ENCODE measurements at places on chromosomes 12 and 14.

GRCh38 chr12:76690921-76691700, 72.8 kb upstream of the ZDHHC17 start:
- no peak for DNase-seq

DNA sequence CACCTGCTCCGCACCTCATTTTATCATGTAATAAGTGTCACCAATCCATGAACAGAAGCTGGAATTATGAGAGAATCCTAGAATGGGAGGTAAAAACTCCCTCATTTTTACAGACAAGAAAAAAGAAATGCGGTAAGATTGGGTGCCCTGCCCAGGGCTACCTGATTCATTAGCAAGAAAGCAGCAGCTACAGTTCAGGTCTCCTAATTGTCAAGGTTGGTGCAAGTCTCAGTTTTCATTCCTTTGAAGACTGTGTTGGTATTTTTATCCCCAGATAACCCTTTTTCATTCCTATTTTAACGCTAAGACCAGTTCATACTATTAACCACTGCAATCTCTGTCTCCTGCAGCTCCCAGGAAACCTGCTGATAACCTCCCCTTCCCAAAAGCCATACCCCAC, 6.9 kb downstream of the DUSP6 start:
- no peak for DNase-seq

- DNase-seq: no peak
These were observed 207.9 kb downstream of the BTG1 start for GRCh38 chr12:91937706-91938105.

DNA sequence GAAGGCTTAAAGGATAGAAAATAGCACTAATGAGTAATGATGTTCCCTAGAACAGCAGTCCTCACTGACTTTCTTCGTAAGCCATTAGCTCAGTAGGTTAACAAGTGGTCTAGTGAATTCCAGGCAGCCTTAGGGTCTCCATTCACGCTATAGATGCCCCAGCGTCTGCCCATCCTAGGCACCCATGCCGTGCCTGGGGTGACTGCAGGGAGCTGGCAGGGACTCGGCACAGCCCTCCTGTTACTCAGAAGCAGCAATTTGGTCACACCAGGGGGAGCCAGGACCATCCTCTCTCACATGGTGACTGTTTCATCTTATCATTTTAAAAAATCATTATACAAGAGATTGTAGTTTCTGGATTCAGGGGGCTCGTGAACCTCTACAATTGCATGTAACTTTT, 66.0 kb upstream of the TRAF3 start:
- DNase-seq: no peak

All from stimulated activated CD4-positive, alpha-beta T cell treated with anti-CD3 and anti-CD28 coated beads, Interleukin-15, amount 100 ng/mL, for 1 hour (primary cell).